IMR-90 (cell line): ENCODE measurements at places on chromosomes 5 and 9. TPM values are rescaled to one million over a fixed set of nuclear protein-coding genes. Genes with fewer than 3 reads are reported as not detected.

CRHBP gene
- 0.28 TPM in 1 of 2 replicates, not detected in the other for total RNA-seq

PHF24 gene
- total RNA-seq, result not detected in 2 replicates

PTCD2 gene
- total RNA-seq, result 9.9 and 10.0 TPM in 2 replicates

RALGPS1 gene
- 0.90 and 2.5 TPM in 2 replicates for total RNA-seq

MOB3B gene
- under 0.01 TPM in 2 replicates for total RNA-seq

HTR4 gene
- not detected in 2 replicates for total RNA-seq

CERCAM gene
- total RNA-seq, result 15.1 and 16.1 TPM in 2 replicates

TTLL11 gene
- total RNA-seq, result 2.0 and 2.5 TPM in 2 replicates

SQSTM1 gene
- total RNA-seq, result 168 and 184 TPM in 2 replicates
